ENCODE measurements at places on chromosomes 1 and 21. TPM values are rescaled to one million over a fixed set of nuclear protein-coding genes. Genes with fewer than 3 reads are reported as not detected.

- DNase-seq, result no peak
Measured at GRCh38 chr21:44259082-44259705, 2.5 kb downstream of the DNMT3L start.

- no peak for DNase-seq
Measured at GRCh38 chr1:18856435-18856834, 3.0 kb downstream of the TAS1R2 start.

GRCh38 chr21:29499734-29500343 is 201.1 kb downstream of the BACH1 start:
- peak; percentile 10 for DNase-seq

- DNase-seq, result peak; percentile 34
Measured at GRCh38 chr1:57163325-57163724, 197.5 kb upstream of the C8B start.

DNA sequence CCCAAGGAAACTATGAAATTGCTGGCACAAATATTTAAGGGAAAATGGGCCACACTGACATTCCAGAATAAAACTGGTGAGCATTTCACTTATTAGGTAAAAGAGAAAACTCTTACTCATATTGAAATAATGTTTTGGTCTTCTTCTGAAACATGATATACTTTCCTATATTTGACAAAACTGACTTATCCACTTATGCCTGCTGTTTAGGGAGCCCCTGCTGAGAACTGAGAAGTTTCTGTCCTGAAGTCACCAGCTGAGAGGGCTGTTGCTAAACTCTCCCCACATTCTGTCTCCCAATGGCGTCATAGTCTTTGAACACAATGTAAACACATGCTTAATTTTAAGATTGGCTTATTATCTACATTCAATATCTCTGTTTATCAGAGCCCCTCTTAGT is 46.8 kb upstream of the ZC3H11B start:
- DNase-seq, result no peak

DNA sequence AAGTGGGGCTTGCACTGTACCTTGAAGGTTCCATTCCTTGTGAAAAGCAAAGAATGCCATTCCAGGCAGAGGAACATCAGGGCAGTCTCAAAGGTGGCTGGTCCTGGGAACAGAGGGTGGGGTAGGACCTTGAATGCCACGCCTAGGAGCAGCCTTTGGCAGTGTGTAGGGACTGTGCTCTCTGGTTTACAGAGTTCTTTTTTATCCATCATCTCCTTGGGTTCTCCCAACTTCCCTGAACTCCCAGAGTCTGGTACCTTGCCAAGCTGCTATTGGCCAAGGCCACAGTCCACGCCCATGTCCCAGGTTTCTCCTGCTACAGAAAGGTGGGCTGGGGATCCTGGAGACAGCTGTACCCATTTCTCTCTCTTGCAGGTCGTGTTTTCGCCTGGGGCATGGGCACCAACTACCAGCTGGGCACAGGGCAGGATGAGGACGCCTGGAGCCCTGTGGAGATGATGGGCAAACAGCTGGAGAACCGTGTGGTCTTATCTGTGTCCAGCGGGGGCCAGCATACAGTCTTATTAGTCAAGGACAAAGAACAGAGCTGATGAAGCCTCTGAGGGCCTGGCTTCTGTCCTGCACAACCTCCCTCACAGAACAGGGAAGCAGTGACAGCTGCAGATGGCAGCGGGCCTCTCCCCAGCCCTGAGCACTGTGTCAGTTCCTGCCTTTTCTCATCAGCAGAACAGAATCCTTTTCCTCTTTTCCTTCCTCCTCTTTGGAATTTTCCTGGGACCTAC is 15.3 kb upstream of the TRNAU1AP start:
- no peak for DNase-seq

DNA sequence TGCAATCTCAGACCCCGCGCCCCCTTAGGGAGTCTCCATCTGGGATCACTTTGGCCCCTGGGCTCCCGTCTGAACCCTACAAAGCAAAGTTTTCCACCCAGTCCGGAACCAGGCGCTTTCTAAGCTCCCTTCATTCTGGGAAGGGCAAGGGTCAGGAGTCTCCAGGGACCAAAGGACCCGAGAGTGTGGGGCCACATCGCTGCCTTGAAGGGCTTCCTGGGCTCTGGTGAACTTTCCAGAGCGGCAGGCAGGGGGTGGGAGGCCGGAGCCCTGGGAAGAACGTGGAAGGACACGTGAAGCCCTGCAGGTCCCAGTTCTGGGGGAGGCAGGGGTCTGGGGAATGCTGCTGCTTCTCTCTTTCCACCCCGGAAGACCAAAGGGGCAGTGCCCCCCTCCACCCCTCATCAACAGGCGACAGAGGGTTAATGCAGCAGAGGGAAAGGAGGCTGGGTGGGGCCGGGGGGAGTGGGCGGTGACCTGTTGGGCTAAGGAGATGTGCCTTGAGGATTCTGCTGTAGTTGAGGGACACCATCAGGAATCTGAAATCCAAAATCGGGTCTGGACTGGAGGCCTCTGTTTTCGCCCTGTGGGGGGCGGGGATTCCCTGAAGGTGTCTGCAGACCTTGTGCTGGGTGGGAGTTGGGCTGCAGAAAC is 734 bp downstream of the CDK18 start:
- no peak for DNase-seq

DNA sequence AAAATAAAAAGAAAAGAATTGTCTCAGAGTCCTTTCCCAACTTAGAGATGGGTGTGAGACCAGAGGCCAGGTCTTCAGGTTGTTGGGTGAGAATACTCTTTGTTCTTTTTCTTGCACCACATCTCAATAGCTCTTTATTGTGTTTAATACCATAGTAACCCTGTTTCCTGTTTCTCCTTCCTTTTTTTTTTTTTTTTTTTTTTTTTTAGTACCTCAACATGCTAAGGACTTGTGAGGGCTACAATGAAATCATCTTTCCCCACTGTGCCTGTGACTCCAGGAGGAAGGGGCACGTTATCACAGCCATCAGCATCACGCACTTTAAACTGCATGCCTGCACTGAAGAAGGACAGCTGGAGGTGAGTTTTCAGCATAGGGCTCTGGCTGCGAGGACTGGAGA is 24.4 kb downstream of the CELF3 start:
- no peak for DNase-seq

GRCh38 chr21:41750532-41751151 is 16.2 kb downstream of the RIPK4 start:
- no peak for DNase-seq

DNA sequence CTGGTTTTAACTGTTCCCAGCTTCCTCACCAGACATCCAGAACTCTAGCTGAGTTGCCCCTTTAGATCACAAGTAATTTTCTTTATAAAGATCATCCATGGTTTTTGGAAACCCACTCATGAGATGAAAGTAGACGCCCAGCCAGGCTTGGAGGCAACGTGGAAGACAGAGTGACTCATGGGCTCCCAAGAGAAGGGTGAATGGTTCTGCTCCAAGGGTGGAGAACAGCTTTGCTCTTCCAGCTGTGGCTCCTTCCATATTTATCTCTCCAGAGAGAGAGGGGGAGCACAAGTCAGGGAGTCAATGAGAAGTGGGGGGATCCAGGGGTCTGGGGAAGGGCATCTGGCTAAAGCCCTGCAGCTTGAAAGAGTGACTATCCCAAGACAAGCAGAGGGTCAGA is 13.8 kb downstream of the FAM78B start:
- DNase-seq, result no peak

- DNase-seq, result no peak
Measured at GRCh38 chr1:113616156-113616555, 143.1 kb downstream of the PHTF1 start.

DNA sequence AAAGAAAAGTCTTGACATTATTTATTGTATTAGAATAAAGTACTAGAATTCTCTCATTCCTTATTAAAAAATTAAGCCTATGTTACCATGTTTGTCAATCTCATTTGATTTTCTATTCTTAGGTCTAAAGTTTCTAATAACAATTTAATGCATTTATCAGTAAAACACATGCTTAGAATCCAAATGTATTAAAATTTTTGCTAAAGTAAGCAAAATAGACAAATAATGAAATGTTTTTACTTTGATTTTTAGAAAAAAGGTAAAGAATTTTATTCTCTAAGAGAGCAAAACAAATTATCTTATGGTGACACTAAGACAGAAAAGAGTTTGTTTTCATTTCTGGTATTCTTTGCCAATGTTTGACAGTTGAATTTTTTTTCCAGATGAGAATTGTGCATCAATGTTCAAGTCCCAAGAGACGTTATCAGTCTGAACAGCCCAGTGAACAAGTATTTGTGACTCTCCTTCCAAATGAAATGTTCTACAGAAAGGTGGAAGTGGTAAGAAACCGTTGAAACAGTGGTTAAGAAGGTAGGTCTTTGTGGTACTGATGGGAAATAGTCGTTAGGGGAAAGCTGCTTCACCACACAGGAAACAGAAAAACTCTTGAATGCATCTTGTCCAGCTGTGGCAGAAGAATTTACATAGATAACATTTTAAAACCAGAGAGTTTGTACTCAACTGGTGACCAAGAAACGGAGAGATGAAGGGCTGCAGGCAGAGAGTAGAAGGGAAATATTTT is 402.5 kb downstream of the PTPRC start:
- DNase-seq, result peak; percentile 18

DNA sequence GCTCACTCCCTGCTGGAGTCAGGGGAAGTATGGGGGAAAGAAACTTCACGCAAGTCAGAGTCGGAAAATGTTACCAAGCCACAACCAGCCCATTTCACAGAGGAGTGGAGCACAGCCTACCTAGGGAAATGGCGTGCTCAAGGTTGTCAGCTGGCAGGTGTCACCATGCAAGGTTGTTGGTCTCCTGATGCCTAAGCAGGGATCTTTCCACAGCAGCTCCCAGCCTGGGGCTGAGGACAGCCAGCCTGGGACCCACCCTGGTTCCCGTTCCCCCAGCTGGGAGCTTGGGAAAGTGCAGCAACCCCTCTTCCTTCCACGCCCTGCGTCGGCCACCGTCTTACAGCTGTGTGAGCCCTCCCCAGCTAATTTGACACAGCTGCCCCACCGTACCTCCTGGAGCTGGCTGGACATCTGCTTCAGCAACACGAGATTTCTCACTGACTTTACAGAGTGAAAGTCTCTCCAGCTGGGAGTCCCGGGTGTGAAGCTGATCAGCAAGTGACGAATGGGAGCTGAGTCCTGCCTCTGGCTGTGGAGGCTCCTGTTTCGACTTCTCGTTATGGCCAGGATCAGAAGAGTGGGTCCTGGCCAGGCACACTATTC is 224.6 kb upstream of the RAB4A start:
- DNase-seq, result no peak

DNA sequence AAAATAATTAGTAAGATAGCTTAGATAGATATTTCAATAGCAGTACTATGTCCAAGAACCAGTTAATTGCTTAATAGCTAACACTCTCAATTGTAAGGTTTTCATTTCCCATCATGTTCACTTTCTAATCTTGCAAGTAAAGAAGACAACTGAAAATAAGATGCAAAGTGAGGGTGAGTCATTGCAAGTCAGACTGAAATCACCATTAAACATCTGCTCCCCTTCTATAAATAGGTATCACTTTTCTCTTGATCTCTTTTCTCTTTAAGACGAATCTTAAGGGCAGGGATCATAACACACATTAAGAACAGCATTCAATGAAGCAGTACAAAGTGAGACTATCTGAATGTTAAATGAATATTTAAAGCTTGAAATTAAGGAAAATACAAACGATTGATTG is 40.4 kb downstream of the UBR4 start:
- DNase-seq, result no peak

DNA sequence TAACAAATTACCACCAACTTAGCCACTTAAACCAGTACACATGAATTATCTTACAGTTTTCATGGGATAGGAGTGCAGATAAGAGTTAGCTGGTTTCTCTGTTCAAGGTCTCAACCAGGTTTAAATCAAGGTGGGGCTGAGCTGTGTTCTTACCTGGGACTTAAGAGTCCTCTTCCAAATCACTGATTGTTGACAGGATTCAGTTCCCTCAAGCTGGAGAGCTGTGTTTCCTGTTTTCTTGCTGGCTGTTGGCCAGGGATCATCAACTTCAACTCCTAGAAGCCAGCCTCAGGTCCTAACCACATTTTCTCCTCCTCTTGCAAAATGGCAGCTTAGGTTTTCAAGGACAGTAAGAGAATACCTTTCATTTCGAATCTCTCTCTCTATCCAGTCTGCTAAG is 123.8 kb upstream of the CHRM3 start:
- DNase-seq, result no peak

DNA sequence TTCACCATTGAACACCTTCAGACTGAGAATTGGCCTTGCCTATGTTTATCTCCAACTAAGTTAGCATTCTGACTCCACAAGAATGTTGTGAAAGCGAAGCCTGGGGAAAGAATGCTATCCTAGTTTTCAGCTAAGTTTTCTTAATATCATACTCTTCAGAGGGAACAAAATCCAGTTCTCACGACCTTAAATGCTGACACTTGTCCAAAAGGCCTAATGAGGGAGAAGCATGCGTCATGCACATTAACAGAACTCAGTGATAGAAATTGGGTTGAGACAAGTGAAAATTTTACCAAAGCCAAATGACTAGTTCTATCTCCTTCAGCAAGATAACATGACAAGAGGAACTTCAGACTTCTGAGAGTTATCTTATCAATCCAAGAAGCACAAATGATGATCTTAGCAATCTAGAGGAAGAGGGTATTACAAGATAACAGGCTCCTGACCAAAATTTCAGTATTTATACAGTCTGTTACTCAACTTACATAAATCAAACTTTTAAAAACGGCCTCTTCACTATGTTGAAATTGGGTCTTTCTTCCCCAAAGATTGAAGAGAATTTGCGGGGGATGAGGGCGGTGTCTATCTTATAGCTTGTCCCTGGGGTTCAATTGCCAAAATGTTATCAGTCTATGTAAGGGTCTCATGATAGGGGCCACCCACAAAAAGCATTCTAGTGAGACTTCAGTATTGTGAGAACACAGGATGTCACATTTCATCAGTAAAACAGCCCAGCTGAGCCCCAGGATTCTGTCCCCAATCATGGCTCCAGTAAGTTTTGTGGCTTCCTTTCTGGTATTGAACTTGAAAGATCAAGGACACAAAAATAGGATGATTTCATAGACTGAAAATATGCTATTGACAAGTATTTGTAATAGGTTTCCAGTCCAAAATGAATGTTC is 26.5 kb upstream of the SLC45A3 start:
- no peak for DNase-seq

GRCh38 chr1:1351511-1352427 is 2.6 kb upstream of the DVL1 start:
- DNase-seq, result no peak

- DNase-seq, result peak; percentile 45
Measured at GRCh38 chr1:197924516-197925123, 7.4 kb downstream of the LHX9 start.

The AMY1C gene
- total RNA-seq, result not detected

The SPRR2E gene
- not detected for total RNA-seq

The LAMB3 gene
- 14.6 TPM for total RNA-seq

The LIPI gene
- not detected for total RNA-seq

The NCMAP gene
- total RNA-seq, result 0.05 TPM

The OLFML3 gene
- 0.21 TPM for total RNA-seq

The APOBEC4 gene
- total RNA-seq, result not detected
